Mesenchymal stem cell (in vitro differentiated cells and primary cell): ENCODE measurements at places on chromosomes 2 and 18.

GRCh38 chr2:148244593-148245292 is 223.9 kb downstream of the MBD5 start:
- no peak overlapping the region for H3K4me3 ChIP-seq
- DNase-seq: peak; percentile 46
- peak overlapping the region; percentile 59 for H3K27ac ChIP-seq

DNA sequence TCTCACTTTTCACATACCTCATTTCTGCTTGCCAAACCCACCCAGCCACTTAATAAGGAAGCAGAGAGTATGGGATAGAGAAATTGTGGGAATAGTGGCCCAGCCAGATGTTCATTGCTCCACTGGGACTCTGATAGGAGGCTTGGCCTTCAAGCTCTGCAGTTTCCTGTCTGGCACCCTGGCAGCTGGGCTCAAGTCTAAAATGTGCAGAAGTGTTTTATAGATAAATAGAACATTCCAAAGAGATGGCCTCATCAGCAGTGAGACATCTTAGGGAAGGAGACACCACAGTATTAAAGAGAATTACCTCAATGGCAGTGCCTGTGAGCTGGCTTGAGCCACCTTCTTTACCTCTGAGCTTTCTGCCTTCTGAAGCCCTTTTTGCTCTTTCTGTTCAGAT is 24.7 kb downstream of the COPS7B start:
- H3K27me3 ChIP-seq: no peaks in the 10 kb centered on the region
- H3K27ac ChIP-seq: peak overlapping the region; percentile 30
- DNase-seq: peak; percentile 69
- peaks cover 6% of the 10 kb centered on the region for H3K4me1 ChIP-seq
- peaks cover 36% of the 10 kb centered on the region for H3K36me3 ChIP-seq
- no peak overlapping the region for H3K4me3 ChIP-seq

- H3K4me3 ChIP-seq: no peak overlapping the region
- H3K27me3 ChIP-seq: peaks cover 31% of the 10 kb centered on the region
- no peak overlapping the region for H3K27ac ChIP-seq
- no peak for DNase-seq
- H3K36me3 ChIP-seq: no peaks in the 10 kb centered on the region
Measured at GRCh38 chr2:11008773-11009172, 97.0 kb downstream of the KCNF1 start.

GRCh38 chr2:20573620-20574422 is 77.1 kb downstream of the HS1BP3 start:
- H3K4me3 ChIP-seq: no peak overlapping the region
- peaks cover 35% of the 10 kb centered on the region for H3K4me1 ChIP-seq
- no peaks in the 10 kb centered on the region for H3K36me3 ChIP-seq
- peak overlapping the region; percentile 39 for H3K27ac ChIP-seq

GRCh38 chr2:151861174-151861573 is 33.0 kb upstream of the ARL5A start:
- H3K4me1 ChIP-seq: no peaks in the 10 kb centered on the region
- H3K4me3 ChIP-seq: no peak overlapping the region
- DNase-seq: no peak
- no peak overlapping the region for H3K27ac ChIP-seq
- H3K27me3 ChIP-seq: no peaks in the 10 kb centered on the region

GRCh38 chr2:7497178-7497577 is 580.0 kb downstream of the RNF144A start:
- H3K36me3 ChIP-seq: no peaks in the 10 kb centered on the region
- H3K27ac ChIP-seq: no peak overlapping the region
- H3K4me1 ChIP-seq: no peaks in the 10 kb centered on the region
- H3K27me3 ChIP-seq: no peaks in the 10 kb centered on the region
- peak; percentile 2 for DNase-seq

- DNase-seq: no peak
- no peaks in the 10 kb centered on the region for H3K27me3 ChIP-seq
- H3K27ac ChIP-seq: no peak overlapping the region
- H3K4me1 ChIP-seq: peaks cover 1% of the 10 kb centered on the region
Measured at GRCh38 chr2:165901620-165902298, 51.8 kb downstream of the TTC21B start.

- no peaks in the 10 kb centered on the region for H3K36me3 ChIP-seq
- no peak for DNase-seq
- no peak within 1 kb of the TSS for H3K27ac ChIP-seq
- peaks cover 7% of the 10 kb centered on the region for H3K4me1 ChIP-seq
Measured at GRCh38 chr2:197784956-197785941, at the start of gene BOLL. TSS of gene BOLL (minus strand) at chr2:197785319. CDS start at chr2:197781850, 3,469 bp downstream.

- no peak overlapping the region for H3K27ac ChIP-seq
- no peaks in the 10 kb centered on the region for H3K27me3 ChIP-seq
- no peak for DNase-seq
- H3K4me1 ChIP-seq: no peaks in the 10 kb centered on the region
Measured at GRCh38 chr2:168079236-168079635, 168.2 kb downstream of the STK39 start.

DNA sequence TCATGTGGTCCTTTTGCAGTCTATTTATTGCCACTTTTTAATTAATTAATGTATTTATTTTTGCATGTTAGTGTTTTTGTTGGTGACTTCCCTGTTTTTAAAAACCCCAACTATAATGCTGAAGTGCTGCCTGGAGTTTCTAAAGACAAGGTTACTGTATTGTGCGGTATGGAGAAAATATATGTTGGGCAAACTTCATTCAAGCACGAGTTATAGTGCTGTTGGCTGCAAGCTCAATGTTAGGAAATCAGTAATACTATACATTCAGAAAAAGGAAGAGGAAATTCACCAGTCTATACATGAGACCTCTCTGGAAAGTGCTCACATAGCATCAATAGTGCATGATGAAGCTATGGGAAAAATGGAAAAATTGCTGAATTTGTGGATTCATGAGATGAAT is 15.4 kb upstream of the RBMS1 start:
- no peak for DNase-seq
- H3K4me3 ChIP-seq: no peak overlapping the region
- H3K27ac ChIP-seq: no peak overlapping the region
- no peaks in the 10 kb centered on the region for H3K36me3 ChIP-seq
- H3K4me1 ChIP-seq: no peaks in the 10 kb centered on the region

DNA sequence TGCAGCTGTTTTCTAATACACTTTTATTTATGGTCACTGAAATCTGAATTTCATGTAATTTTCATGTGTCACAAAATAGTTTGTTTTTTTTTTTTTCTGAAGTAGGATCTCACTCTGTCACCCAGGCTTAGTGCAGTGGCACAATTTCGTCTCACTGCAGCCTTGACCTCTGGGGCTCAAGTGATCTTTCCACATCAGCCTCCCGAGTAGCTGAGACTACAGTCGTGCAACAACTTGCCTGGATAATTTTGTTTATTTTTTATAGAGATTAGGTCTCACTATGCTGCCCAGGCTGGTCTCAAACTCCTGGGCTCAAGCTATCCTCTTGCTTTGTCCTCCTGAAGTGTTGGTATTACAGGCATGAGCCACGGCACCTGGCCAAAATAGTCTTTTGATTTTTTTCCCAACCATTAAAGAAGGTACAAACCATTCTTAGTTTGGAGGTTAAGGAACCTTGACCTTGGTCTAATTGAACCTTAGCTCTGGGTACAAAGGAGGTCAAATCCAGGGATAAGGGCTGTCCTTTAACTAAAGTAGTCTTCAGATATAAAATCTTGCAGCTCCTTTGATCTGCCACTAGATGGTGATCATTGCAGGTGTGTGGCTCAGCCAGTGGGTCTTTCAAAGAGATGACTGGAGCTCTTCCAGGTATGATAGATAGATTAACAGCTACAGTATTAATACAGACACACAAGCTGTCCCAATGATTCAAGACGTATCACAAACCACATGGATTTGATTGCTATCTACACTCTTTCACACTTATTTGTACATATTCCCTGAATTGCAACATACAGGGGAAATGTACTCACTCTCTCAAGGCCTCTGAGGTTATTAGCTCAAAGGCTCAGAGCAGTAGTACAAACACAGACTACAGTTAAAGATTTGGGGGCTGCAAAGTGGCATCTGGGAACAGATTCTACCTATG is 4.7 kb upstream of the KRCC1 start:
- no peaks in the 10 kb centered on the region for H3K36me3 ChIP-seq
- no peak overlapping the region for H3K4me3 ChIP-seq
- H3K27ac ChIP-seq: no peak overlapping the region
- no peaks in the 10 kb centered on the region for H3K27me3 ChIP-seq
- H3K4me1 ChIP-seq: peaks cover 4% of the 10 kb centered on the region
- peak; percentile 39 for DNase-seq

DNA sequence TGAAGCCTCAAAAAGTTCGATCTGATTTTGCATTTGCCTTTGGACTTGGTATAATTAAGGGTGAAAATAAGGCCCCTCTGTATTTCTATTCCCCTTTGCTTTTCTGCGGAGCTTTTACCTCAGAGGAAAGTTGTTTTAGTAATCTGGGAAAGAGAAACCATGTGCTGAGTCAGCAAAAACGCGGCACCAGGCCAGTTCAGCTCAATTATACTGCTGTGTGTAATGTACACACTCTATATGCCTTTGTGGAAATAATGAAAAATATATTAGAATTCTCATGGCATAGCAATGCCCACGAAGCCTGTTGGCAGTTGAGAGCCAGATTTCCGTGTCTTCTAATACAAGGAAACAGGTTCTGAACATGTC is 161.9 kb upstream of the SIX2 start:
- peaks cover 11% of the 10 kb centered on the region for H3K27me3 ChIP-seq
- no peak for DNase-seq
- H3K36me3 ChIP-seq: no peaks in the 10 kb centered on the region
- peak overlapping the region; percentile 84 for H3K27ac ChIP-seq

- H3K4me1 ChIP-seq: peaks cover 8% of the 10 kb centered on the region
- H3K4me3 ChIP-seq: no peak overlapping the region
- H3K36me3 ChIP-seq: peaks cover 6% of the 10 kb centered on the region
- no peaks in the 10 kb centered on the region for H3K27me3 ChIP-seq
Measured at GRCh38 chr2:173942861-173943523, 22.2 kb downstream of the SP3 start.

- peak; percentile 63 for DNase-seq
- H3K4me1 ChIP-seq: peaks cover 18% of the 10 kb centered on the region
- peaks cover 12% of the 10 kb centered on the region for H3K36me3 ChIP-seq
Measured at GRCh38 chr2:66440708-66441497, 6.0 kb downstream of the MEIS1 start.

GRCh38 chr2:189683348-189683747 is 8.9 kb downstream of the ANKAR start:
- DNase-seq: no peak
- no peak overlapping the region for H3K27ac ChIP-seq
- no peak overlapping the region for H3K4me3 ChIP-seq
- H3K27me3 ChIP-seq: no peaks in the 10 kb centered on the region

DNA sequence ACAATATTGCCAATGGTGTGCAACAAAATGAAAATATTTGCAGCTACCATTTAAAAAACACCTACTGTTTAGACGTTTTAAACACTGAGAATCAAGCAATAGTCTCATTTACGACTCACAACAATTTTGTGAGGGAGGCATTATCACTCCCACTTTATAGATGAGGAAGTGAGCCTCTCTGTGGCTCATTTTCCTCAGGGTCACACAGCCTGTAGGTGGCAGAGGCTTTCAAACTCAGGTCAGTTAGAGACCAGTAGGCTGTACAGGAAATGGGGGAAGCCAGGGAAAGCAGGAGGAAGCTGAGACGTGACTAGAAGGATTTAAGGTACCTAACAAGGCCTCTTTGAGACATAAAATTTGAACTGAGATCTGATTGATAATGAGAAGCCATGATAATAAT is 95.0 kb upstream of the ZNF521 start:
- H3K4me3 ChIP-seq: no peak overlapping the region
- no peaks in the 10 kb centered on the region for H3K36me3 ChIP-seq
- DNase-seq: no peak
- no peak overlapping the region for H3K27ac ChIP-seq

DNA sequence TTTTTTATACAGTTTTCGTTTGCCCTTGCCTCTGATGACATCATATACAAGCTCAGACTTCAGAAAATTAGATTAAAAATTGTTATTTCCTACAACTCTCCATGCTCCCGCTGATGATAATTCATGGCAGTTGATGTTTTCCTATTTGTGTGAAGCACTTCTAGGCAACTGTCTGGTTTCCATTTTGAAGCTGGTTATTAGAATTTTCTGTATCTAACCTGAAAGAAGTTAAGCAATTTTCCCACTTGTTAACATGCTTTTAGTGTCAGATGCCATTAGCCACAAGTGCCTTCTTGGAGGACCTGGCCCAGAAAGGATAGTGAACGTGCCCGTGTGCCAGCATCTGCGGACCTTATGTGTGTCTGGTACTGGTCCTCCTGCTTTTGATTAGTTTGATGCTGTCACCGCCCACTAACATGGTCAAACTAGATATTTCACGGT is 347.6 kb upstream of the RAB12 start:
- peaks cover 35% of the 10 kb centered on the region for H3K36me3 ChIP-seq
- no peak overlapping the region for H3K27ac ChIP-seq
- H3K4me1 ChIP-seq: peaks cover 3% of the 10 kb centered on the region
